ENCODE measurements at places on chromosomes 3 and 15.
A peak's percentile ranks its signal among the peaks of the same experiment; 100 is the strongest.

DNA sequence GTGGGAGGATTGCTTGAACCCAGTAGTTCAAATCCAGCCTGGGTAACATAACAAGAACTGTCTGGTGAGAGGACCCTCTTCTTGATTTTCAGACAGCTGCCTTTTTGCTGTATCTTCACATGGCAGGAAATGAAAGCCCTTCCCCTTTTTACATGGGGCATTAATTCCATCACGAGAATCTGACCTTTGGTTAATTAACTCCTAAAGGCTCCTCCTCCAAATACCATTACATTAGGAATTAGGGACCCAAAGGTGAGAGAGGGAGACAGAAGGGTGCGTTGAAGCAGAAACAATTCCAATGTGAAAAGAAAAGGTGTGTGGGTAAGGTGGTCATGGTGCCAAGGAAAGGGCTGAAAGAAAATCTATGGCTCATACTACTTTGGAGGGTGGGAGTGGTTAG is 536.2 kb downstream of the MAGI1 start:
- DNase-seq: no peak

GRCh38 chr3:135920275-135920674 is 45.3 kb upstream of the PPP2R3A start:
- no peak for DNase-seq

GRCh38 chr3:126102530-126102951 is 18.6 kb upstream of the SLC41A3 start:
- no peak for DNase-seq

DNA sequence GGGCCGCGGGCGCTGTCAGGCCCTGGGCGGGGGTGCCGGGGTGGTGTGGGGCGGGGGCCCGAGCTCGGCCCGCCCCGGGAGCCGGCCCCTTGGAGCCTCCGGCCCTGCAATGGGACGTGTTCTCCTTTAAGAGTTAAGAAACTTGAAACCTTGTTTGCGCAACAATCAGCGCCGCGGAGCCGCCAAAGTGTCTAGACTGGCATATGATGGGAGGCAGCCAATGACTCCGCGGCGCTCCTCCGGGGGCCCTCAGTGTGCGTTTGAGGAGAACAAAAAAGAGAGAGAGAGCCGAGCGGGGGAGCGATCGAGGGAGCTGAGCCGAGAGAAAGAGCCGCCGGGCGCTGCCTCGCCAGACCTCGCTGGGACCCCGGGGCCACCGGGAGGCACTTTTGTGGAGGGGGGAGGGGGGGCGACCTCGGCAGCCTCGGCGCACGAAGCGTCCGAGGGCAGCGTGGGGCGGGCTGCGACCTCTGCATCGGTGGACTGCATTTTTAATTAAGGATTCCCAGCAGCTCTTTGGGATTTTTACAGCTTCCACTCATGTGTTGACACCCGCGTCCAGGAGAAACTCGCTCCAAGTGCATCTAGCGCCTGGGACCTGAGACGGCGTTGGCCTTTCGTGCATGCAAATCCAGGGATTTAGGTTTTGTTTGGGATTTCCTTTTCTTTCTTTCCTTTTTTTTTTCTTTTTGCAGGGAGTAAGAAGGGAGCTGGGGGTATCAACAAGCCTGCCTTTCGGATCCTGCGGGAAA is at the start of gene SMAD6:
TSS of gene SMAD6 (plus strand) at position 202 of the 752 bp plus-strand sequence. CDS start 1,023 bp downstream, outside the sequence.
- DNase-seq: peak; percentile 35

DNA sequence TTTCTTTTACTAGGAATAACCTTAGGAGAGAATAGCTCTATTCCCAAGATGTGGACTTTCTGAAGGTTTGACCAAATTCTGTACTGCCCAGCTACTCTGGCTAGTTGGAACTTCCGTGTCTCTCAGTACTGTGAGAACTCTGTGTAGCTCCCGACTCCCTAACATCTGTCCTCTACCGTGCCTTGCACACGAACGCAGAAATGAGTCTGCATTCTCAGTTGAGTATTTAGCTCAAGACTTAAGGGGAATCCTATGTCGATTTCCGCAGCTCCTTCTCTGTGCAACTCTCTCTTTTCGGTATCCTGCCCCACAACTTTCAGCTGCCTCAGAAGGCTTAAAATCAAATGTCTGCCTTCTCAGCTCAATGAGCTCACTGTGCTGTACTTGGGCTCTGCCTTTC is 86.7 kb upstream of the EPHB3 start:
- DNase-seq: no peak

GRCh38 chr3:104746056-104746455 is 620.7 kb upstream of the ALCAM start:
- DNase-seq: no peak

GRCh38 chr15:74868059-74868458 is 5.1 kb downstream of the SCAMP2 start:
- no peak for DNase-seq

DNA sequence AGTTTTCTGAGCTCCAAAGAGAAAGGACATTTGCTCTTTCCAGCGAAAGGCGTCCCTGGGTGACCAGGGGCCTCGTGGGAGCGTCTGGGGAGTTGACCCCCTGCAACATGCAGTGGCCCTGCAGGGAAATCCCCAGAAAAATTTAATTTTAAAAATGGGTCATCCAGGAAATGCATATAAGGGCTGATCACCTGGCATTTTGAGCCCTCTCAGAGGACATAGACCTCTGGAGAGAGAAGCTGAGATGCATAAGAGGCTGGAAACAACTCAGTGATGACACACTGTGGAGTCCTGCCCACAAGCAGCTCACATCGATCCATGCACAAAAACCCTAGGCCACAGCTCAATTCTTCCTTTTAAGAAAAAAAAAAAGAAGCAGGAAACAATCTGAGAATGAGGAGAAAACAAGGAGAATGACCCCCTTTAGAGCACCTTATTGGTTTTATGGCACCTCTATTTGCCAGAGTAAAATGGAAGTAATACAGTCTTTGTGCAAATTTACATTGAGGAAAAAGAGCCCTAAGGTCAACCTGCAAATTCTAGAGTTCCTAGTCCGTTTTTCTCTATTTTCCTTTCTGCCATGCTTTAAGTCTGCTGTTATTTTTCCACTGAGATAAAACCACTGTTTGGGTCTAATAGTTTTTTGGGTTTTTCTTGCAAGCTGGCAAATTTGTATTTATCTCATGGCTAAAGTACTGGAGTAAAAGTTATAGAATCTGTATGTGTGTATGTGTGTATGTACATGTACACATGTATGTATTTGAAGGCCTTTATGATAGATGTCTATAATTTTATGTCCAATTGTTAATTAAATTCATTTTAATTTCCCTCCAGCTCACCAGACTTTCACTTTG is 6.9 kb upstream of the BDH1 start:
- no peak for DNase-seq

DNA sequence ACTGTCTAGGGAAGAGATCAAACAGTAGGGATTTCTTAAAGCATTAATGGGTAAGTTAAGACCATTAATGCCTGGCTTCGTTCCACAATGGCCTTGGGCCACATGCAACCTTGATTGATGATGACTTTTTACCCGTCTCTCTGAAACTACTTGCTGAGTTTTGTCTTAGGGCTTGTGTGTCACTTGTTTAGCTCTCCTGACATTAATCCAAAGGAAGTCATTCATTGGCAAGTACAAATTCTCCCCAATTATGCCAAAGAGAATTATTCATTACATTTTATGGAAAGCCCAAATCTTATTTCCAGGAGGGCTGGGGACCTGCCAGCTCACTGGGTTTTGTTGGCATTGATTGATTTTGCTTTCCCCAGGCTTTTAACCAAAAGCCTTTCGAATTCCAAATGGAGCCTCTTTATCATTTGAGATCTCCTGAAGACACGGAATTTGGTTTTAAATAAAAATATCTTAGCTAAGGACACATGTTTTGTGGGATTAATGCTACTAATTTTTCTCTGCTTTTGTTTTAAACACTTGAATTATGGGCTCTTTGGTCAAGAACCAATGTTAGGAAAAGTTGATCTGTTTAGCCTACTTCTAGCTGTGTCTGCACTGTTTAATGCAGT is 40.7 kb downstream of the SERPINI1 start:
- DNase-seq: no peak

DNA sequence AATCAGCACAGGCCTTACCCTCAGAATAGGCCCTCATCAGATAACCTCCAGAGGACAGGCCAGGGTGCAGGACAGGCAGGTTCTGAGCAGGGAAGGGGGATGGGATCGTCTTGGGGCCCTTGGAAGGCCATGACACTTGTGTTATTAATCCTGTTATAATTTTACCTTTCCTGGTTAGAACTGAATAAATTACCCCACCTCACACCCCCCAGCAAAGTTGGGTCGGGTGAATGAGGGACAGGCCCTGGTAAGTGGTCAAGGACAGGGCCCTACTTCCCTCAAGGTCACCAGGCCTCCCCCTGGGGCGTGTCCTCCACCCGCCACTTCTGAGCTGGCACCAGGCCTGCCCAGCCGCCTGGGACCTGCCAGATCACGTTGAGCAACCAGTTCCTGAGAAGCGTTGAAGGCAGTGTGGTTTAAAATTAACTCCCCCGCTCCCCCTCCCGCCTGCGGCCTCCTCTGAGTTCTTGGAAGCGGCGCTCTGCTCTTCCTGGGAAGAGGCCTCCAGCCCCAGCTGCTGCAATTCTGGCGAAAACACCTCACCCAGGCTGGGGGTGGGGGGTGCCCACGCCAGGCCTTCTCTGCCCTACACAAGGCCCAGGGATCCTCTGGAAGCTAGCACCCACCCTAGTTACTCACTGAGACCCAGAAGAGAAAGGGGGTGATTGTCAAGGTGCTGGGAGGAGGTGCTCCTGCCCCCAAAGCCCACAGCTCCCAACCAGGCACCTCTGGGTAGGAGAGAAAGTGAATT is 10.6 kb downstream of the CISH start:
- DNase-seq: no peak

DNA sequence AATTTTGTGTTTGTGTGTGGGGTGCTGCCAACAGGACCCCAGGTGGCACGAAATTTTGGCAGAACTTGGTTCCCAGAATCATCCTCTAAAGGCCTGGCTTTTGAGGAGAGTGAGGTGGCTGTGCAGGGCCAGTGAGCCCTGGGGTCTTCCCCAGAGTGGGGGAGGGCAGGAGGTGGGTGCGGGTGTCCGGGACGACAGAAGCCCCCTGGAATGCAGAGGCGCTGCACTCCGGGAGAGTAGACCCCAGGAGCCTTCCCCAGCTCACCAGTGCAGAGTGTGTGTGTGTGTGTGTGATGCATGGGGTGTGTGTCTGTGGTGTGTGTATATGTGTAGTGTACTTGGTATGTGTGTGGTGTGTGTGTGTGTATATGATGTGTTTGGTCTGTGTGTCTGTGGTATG is 44.4 kb upstream of the SEC13 start:
- no peak for DNase-seq

DNA sequence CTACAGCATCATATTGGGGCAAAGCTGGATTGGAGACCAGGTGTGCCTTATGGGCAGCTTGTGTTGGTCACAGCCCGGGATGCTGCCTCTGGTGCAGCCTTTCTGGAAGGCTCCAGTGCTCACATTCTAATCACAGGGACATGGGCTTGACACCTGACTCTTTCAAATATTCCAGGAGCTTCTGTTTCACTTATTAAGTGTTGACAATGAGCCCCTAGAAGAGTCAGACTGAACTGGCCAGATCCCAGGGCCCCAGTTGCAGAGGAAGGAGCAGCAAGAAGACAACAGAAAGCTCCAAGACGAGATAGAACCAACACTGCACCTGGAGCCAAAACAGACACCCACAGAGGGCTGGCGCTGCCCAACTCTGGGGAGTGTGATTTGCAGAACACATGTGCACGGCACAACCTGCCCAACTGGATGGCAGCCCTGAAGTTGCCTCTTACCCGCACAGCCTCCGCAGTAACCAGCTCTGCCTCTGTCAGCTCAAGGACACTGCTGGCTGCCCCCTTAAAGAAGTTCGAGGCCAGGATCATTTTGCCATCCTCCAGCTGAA is 30.3 kb downstream of the ALDH1L1 start:
- no peak for DNase-seq

- DNase-seq: no peak
These were observed 42.6 kb downstream of the ARIH1 start for GRCh38 chr15:72516777-72517176.

- no peak for DNase-seq
These were observed 473.7 kb upstream of the LMCD1 start for GRCh38 chr3:8027954-8028353.

- no peak for DNase-seq
These were observed 34.1 kb upstream of the FBLN2 start for GRCh38 chr3:13514639-13515435.

- no peak for DNase-seq
These were observed 109.2 kb downstream of the TMEM266 start for GRCh38 chr15:76169018-76169417.

DNA sequence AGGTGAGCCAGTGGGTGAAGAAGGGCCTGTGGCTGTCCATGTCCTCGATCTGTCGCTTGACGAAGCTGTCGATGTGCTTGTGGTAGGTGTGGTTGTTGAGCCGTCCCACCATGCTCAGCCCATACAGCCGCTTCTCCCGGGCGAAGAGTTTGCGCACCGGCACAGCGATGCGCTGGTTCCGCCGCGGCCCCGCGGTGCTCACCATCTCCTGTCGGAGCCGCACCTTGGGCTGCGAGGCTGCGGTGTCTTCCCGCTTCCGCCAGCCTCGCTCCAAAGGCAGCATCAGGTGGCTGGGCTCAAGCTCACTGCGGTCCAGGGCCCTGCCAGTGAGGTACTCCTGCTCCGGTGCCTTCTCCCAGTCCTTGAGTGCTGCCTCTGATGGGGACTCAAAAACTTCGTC is 34.0 kb upstream of the GRIP2 start:
- no peak for DNase-seq

GRCh38 chr3:123745184-123745855 is 138.8 kb downstream of the MYLK start:
- no peak for DNase-seq

DNA sequence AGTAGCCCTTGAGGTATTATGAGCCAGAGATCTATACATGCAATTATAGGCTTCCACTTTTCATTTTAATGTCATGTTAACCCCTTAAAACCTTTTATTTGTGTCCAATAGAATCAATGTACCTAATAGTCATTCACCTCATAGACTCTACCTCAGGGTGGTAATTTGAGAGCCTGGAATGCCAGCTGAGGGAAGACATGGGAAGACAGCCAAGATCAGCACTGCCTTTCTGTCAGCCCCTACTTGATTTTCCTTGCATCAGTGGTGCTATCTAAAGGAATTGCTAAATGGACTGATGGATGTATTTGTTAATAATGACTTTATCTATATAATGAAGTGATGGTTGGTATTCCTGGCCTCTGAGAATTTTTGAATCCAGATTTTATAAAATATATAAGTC is 113.3 kb upstream of the GBE1 start:
- DNase-seq: no peak

DNA sequence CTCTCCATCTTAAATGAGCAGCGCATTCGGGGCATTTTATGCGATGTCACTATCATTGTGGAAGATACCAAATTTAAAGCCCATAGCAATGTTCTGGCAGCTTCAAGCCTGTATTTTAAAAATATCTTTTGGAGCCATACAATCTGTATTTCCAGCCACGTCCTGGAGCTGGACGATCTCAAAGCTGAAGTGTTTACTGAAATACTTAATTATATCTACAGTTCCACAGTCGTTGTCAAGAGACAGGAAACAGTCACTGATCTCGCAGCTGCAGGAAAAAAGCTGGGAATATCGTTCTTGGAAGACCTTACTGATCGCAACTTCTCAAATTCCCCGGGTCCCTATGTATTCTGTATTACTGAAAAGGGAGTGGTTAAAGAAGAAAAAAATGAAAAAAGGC is 44.4 kb upstream of the RASA2 start:
- no peak for DNase-seq

Measured in GM12892 (cell line).